ENCODE measurements at places on chromosomes 12 and 14.

GRCh38 chr12:124758266-124759220 lies 105.1 kb downstream of the SCARB1 start:
- no peak for DNase-seq

- no peak for DNase-seq
These were observed 46.5 kb downstream of the LRCOL1 start for GRCh38 chr12:132563911-132564310.

DNA sequence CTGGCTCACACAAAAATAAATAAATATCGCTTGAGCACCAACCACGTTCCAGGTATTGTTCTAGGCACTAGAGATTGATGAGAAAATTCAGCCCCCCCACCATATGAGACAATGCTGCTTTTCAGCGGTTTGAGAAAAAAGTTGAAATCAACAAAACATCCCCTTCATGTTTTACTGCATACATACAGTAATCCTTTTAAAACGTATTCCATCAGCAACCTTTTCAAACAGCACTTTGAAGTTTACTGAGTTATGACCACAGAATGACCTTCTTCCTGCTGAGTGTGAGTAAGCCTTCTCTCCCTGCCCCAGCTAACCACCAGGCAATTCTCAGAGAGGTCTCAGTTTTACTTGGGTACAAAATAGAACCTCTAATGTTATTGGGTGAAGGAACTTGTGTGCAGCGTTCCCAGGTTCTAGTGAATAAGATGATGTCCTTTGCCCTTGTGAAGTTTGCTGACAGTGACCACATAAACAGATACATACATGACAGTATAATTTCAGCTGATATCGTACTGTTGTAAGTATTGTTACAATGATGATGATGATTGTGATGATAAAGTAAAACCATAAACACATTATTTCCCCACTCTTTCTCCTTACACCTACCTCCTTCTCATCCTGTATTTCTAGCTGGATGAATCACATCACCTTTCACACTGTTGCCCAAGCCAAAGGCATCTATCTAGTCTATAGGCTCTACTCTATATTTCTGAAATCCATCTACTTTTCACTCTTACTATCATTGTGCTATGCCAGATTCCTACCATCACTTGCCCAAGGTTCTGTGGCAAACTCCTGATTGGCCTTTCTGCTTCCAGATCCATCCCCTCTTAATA lies 124.4 kb upstream of the KRR1 start:
- peak; percentile 89 for DNase-seq

- DNase-seq, result no peak
These were observed 50.3 kb downstream of the TDP1 start for GRCh38 chr14:90005939-90006530.

DNA sequence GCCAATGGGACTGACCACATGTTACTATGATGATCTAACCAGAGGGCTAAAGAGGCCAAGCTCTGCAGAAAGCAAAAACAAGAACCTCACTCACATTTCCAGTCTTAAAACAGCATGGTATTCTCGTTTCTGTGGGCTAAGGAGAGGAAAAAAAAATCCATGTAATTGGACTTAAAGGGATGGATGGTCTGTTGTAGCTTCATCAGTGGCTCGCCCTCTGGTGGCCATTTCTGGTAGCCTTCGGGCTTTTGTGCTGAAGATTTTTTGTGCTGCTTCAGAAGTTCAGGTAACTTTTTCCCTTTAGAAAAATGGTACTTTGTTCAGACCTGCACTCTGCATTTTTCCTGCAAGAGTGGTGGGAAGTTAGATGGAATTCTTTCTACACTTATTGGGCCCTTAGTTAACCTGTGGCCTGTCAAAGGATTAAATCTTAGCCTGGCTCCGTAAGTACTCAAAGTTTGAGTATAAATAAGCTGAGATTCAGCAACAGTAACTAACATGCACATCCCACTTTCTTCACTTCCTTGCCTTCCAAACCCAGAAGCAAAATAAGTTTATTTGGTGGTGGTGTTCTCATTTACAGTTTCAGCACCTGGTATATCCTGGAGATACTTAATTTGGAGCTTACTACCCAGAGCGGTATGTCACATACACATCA lies 22.3 kb downstream of the DCAF4 start:
- peak; percentile 64 for DNase-seq

- no peak for DNase-seq
These were observed 12.9 kb downstream of the FOXG1 start for GRCh38 chr14:28779456-28779855.

DNA sequence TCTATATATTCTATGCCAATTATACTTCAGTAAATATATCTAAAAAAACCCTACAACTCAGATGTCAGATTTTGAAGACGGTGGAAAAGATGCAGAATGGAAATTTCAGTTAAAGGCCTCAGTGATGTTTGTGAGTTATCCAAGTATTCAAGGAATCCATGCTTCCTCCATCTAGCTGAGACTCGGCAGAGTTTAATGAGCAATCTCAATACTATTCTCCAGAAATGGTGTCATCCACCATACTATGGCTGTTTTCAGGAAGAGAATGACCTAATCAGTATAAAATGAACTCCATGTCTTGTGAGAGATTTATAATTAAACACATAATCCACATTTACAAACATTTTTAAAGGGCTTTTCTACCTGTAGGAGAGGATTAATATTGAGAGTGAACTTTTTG lies 66.0 kb downstream of the KLHL28 start:
- peak; percentile 91 for DNase-seq

DNA sequence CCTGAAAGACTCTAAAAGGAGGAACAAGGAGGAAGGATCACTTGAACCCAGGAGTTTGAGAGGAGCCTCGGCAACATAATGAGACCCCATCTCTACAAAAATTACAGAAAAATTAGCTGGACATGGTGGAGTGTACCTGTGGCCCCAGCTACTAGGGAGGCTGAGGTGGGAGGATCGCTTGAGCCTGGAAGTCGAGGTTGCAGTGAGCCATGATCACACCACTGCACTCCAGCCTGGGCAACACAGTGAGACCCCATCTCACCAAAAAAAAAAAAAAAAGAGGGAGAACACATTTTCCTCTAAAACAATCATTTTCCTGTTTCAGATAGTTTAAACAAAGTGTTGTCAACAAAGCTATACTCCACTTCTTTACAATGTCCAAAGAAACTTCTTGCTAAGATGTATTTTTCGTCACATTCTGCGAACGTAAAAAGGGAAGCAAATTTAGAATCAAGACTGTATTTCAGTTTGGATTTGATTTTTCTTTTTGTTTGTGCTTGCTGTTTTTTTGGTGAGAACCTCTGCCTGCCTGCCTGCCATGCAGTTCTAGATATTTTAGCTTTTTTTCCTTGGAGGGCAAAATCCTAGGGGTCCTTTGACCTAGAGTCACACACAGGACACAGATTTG lies 5.1 kb downstream of the HCAR1 start:
- DNase-seq, result no peak

- no peak for DNase-seq
These were observed 138.9 kb downstream of the TSPAN9 start for GRCh38 chr12:3216097-3216496.

DNA sequence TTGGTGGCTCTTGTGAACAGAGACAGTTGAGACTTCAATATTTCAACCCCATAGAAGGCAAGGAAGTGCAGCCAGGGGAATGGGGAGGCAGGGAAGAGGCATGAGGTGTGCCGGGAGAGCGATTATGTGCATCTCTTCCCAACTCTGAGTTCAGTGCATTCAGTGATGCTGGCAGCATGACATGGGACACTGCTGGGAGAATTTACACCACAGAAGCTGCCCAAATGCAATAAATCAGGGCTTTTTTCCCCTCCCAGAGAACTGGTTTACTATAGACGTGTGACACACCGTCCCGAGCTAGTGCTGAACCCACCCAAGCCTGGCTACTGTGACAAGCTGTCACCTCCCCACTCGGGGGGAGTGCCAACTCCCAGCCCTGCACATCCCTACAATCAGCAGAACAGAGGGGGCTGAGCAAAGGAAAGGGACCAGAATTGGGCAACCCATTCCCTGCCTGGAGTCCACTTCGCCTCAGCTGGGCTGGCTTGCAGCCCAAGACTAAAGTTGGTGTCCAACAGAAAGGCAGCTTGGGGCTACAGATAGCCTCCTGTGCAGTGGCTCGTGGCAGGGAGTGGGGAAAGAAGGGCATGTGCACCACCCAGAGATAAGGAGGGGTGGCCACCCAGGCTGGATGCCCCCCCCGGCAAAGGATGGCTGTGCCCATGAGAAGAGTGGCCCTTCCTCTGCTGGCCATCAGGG lies 16.7 kb downstream of the AHSA1 start:
- DNase-seq, result no peak

DNA sequence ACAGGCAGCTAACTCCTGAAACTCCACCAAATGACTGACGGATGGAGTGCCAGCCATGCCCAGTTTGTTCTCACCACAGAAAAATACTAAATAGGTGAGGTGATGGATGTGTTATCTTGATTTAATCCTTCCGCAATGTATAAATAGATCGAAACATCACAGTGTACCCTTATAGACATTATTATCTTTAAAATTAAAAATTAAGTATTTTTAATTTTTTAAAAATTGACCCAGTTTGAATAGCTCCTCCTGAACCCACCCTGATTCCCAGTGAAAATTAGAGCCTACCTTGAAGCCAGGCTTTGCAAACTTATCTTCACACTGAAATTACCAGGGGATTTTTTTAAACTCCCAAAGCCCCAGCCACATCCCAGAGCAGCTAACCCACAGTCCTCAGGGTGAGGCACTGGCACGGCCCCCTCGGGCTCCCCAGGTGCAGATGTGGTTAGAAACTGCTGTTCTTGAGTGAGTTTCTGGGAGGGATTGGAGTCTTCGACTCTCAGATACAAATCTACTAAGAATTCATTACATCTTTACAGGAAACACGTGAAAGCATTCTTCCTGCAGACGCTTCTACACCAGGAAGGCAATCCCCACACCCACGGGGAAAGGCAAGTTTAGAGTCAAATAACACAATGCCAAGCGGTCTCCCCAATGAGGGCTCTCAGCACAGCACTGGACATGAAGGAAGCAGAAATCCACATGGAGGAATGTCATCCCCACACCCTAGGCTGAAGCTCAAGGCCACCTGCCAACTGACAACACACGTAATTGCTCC lies 126.4 kb downstream of the RIMBP2 start:
- no peak for DNase-seq

DNA sequence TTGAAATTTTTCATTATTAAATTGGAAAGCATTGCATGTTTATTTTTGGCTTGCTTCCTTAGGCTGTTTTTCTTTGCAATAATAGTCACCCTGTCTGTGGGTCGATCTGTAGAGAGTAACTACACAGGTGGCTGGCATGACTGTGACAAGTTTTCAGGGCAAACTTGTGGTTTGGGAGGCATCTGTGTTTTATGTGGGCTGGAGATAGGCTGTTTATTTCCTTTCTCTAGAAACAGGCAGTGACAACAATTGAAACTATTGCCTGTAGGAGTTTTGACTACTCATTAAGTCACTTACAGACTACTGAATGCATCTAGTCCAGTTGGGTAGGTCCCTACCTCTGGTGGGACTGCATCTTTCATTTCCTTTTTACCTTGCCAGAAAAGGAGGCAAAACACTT lies 155.6 kb downstream of the DYRK2 start:
- no peak for DNase-seq

- DNase-seq, result no peak
These were observed 8.1 kb downstream of the PNP start for GRCh38 chr14:20477211-20477876.

DNA sequence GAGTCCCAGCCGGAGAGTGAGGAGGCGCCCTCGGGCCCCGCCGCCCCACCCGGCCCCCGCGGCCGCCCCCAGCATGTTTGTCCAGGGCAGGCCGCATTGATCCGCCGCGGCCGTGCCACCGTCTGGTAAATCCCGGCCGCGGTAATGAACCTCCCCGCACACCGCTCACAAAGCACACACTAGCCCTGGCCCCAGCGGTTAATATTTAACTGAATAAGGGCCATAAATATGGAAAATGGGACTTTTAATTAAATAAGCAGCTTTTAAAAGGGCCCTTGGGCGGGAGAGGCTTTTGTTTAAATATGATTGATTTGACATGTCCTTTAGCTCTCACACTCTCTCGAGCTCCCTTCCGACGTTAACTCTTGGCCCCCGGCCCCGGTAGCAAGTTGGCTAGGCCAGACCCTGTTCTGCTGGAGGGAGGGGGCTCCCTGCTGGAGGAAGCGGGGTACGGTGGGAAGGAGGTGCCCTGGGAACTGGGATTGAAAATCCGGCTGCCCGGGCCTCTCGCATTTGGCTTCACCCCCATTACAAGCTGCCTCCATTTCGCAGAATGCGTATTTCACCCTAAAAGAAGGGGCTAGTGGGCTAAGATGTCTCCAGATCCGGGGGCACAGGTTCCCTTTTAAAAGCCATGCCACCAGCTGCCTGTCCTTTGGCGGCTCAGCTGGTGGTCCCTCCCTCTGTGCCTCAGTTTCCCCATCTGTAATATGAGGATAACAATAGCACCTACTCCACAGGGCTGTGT lies 199.8 kb downstream of the RBM19 start:
- no peak for DNase-seq

- no peak for DNase-seq
These were observed 13.9 kb downstream of the RTL1 start for GRCh38 chr14:100889641-100890040.

- no peak for DNase-seq
These were observed 19.8 kb downstream of the KDM2B start for GRCh38 chr12:121561009-121561395.

- DNase-seq, result no peak
These were observed 1.7 kb upstream of the SLC38A2 start for GRCh38 chr12:46374310-46374709.

DNA sequence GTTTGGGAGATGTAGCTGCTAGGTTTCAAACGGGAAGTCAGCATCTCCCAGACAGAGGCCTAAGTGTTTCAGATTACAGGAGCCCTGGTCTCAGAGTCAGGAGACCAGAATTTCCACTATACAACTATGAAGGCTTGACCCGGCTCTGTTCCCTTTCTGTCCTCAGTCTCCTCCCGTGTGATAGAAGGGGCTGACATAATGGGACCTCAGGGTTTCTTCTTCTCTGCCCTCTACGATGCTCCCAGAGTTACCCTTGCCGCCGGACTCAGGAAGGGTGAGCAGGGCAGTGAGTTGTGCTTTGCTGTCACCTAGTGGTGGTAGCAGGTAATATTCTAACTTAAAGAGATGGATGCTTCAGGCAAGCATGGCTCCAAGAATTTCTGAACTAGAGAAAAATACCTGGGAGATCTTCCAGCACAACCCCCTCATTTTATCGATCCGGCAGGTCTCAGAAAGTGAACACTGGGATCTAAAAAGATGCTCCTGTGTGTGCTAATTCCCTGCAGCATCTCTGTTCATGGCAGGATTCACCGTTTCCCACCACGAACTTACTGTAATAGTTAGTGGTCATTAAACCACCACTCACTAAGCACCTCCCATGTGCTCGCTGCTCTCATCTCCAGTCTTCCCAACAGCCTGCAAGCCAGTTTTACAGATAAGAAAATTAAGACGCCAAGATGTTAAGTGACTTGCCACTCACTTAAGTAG lies 84.4 kb downstream of the VWF start:
- peak; percentile 67 for DNase-seq

- DNase-seq, result no peak
These were observed 37.2 kb downstream of the PKP2 start for GRCh38 chr12:32859389-32859788.

GRCh38 chr14:60566101-60566500 lies 57.2 kb downstream of the SIX6 start:
- DNase-seq, result peak; percentile 43

DNA sequence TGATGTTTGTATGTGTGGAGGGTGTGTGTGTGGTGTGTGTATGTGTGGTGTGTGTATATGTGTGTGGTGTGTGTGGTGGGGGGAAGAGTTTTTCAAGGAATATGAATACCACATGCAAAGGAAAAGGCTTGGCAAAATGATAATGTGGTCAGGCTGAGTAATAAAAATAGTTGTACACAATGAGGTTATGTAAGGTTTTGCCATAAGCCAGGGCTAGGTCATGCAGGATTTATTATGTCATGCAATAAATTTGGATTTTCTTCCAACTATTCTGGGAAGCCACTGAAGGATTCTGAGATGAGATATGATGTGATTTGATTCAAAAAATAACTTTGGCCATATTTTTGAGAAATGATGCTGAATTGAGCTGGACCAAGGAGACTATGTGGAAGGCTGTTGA lies 1191.6 kb upstream of the SEL1L start:
- peak; percentile 83 for DNase-seq
